NCI-H1092 (cell line): ENCODE measurements at places on chromosomes 2 and 18.
A peak's percentile ranks its signal among the peaks of the same experiment; 100 is the strongest.

DNA sequence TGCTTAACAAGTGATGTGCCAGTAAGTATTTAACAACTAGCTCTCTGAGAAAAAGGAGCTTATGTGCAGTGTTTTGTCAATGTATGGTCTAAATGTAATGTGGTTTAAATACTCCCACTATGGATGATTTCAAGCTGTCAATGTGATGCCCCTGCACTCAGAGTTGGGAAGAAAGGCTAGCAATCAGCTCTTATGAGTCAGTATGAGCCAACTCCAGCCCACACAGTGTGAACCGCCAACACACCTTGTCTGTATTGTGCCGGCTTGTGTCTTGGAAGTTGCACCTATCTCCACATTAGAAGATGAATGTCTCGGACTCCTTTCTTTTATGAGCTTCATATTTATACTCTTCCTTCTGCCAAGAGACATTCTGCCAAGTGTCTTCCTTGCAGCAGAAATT lies 703.8 kb upstream of the RAB6C start:
- no peak for DNase-seq

DNA sequence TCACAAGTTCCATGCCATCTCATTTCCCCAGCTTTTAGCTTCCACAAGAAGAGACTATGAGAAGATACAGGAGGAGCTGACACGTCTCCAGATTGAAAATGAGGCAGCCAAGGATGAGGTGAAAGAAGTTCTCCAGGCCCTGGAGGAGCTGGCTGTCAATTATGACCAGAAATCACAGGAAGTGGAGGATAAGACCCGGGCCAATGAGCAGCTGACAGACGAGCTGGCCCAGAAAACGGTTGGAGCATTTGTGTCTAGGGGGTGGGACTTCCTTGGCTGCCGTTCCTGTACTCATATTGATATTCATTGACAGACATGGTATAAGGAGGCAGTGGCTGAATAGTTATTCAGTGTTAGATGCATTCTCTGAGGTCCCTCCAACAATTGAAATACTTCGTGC lies 57.2 kb upstream of the LYPD6B start:
- no peak for DNase-seq

GRCh38 chr2:44686561-44686960 lies 254.9 kb upstream of the SIX3 start:
- no peak for DNase-seq

GRCh38 chr18:3982541-3982940 lies 472.6 kb downstream of the DLGAP1 start:
- no peak for DNase-seq

DNA sequence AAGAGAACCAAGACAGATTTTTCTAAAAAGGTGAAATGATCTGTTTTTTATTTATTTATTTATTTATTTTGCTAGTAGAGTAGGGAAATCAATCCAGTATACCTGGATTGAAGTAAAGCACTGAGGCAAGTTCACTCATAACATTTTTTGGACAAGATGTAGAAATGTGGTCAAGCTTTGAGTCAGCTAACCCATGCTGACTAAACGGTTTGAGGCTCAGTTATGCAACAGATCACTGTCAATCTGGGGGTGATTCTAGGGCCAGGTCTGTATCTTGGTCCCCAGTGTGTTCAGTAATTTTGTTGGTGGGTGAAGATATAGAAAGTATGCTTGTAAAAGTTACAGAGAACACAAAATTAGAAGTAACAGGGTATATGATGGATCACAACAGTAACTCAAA lies 60.2 kb downstream of the RMDN2 start:
- DNase-seq, result no peak

DNA sequence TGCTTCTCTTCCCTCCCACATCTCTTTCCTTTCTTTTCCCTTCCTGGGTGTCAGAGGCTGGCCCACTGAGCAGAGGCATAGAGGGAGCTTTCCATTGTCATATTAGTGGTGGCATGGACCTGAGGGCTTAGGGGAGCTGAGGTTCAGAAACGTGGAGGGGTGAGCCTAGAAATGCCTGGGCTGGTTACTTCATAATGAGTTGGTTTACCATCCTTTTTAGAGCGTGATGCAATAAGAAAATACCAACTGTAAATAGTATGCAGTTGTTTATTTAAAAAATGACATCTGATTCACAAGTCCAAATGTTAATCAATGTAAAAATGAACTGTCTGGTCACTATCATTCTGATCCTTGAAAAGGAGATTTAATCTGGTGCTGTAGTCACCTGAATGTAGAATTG lies 46.3 kb downstream of the MYO1B start:
- DNase-seq, result no peak

DNA sequence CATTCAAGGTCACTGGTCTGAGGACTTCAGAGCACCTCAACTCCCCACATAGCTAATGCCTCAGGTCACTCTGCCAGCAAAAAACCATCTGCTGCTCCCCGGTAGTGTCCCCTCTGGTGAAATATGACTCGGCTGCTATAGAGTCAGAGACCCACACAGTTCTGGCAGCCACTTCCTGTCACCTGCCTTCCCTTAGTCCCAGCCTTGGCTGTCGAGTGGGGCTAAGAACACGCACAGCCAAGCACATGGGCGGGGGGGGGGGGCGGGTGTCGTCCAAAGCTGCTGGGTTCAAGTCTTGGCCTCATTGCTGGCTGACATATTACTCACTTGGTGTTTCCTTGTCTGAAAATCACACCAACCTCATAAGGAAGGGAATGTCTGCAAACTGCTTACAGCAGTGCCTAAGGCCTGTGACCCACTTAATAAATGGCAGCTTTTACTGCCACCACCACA lies 37.5 kb downstream of the POLR1A start:
- DNase-seq, result peak; percentile 53
